AG04450 (cell line): ENCODE measurements at places on chromosomes 5 and 9. TPM values are rescaled to one million over a fixed set of nuclear protein-coding genes. Genes with fewer than 3 reads are reported as not detected.
A peak's percentile ranks its signal among the peaks of the same experiment; 100 is the strongest.

The CCL28 gene
- 0.04 TPM in 2 replicates for polyA plus RNA-seq

- DNase-seq = no peak
These were observed 64.6 kb downstream of the ELOVL7 start for GRCh38 chr5:60779466-60779865.

The FABP6 gene
- polyA plus RNA-seq = not detected in 2 replicates

The WDR38 gene
- not detected in 2 replicates for polyA plus RNA-seq

- DNase-seq = no peak
These were observed 46.9 kb downstream of the RAB14 start for GRCh38 chr9:121154782-121155181.

The PCDHB11 gene
- polyA plus RNA-seq = 0.16 and 0.25 TPM in 2 replicates

DNA sequence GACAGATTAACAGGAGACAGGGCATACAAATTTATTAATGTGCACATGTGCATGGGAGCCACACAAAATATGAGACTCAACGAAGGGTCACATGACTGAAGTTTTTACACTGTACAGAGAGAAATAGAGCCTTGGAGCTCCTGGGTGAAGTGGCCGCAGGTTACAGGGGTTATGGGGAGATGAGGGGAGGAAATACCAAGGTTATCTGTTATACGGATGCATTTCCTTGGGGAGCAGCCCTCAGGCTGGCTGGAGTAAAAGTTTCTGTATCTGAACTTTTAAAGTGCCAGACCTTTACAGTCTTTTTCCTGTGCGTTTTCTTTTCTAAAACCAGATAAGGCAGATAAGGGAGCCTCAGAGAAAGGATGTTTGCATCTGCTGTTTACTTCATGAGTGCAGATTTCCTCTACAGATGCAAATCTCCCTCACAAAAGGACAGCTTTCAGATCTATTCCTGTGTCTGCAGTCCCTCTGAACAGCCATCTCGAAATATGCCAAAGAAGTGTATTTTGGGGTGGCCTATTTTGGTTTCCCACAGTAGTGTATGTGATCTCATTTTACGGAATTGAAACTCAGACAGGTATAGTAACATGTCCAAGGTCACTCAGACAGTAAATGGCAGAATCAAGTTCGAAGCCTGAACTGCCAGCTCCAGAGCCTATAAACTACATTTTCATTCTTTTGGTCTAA is 139.3 kb upstream of the FBXL17 start:
- no peak for DNase-seq

The STOML2 gene
- polyA plus RNA-seq = 125 and 151 TPM in 2 replicates

GRCh38 chr9:27333241-27334052 is 36.5 kb upstream of the EQTN start:
- peak; percentile 51 for DNase-seq

The SPACA9 gene
- 3.3 and 3.6 TPM in 2 replicates for polyA plus RNA-seq

DNA sequence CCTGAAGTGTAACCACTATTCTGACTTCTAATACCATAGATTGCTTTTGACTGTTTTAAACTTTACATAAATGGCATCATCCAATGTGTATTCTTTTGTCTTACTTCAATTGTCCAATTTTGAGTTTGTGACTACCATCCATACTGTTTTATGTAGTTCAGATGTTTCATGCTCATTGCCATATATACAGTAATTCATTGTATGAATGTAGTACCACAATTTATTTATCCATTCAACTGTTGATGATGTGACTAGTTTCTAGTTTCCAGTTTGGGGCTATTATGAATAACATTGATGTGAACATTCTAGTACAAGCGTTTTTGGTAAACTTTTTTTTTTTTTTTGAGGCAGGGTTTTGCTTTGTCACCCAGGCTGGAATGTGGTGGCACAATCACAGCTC is 55.1 kb downstream of the HMGCS1 start:
- DNase-seq = no peak

The PDE6A gene
- polyA plus RNA-seq = not detected in 2 replicates

The PTGR1 gene
- 140 and 173 TPM in 2 replicates for polyA plus RNA-seq

The TRIM41 gene
- 11.5 and 12.3 TPM in 2 replicates for polyA plus RNA-seq
